Bronchus fibroblast of lung (primary cell): ENCODE measurements at places on chromosomes 2 and 18. TPM values are rescaled to one million over a fixed set of nuclear protein-coding genes. Genes with fewer than 3 reads are reported as not detected.

The E2F6 gene
- total RNA-seq = 5.2 and 8.2 TPM in 2 replicates

The SCN2A gene
- 1.0 and 1.2 TPM in 2 replicates for total RNA-seq

The LYPD6 gene
- 3.6 and 4.5 TPM in 2 replicates for total RNA-seq

The POTEE gene
- total RNA-seq = not detected in 2 replicates

The EPC2 gene
- total RNA-seq = 8.6 and 9.8 TPM in 2 replicates

The PLEK gene
- total RNA-seq = under 0.01 TPM in 1 of 2 replicates, not detected in the other

The VSNL1 gene
- total RNA-seq = 0.17 and 1.0 TPM in 2 replicates

The OXER1 gene
- under 0.01 and 0.17 TPM in 2 replicates for total RNA-seq

The MOCOS gene
- total RNA-seq = 6.1 and 6.4 TPM in 2 replicates
